GM23338 (cell line): ENCODE measurements at places on chromosomes 3 and 15.

DNA sequence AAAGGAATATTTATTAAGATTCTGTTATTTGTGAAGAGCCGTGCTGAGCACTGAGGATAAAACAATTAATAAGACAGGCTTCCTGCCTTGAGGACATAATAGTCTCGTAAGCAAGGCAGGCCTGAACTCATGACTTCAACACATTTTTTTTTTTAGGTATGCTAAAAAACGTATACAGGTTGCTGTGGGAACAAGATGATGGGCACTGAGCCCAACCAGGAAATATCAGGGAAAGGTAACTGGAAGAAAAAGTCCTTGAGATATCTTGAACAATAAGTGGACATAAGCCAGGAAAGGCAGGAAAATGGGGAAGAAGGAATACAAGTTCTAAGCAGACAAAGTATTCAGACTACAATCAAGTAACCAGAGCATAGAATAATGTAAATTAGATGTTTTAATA lies 26.1 kb downstream of the CERS3 start:
- DNase-seq, result no peak

DNA sequence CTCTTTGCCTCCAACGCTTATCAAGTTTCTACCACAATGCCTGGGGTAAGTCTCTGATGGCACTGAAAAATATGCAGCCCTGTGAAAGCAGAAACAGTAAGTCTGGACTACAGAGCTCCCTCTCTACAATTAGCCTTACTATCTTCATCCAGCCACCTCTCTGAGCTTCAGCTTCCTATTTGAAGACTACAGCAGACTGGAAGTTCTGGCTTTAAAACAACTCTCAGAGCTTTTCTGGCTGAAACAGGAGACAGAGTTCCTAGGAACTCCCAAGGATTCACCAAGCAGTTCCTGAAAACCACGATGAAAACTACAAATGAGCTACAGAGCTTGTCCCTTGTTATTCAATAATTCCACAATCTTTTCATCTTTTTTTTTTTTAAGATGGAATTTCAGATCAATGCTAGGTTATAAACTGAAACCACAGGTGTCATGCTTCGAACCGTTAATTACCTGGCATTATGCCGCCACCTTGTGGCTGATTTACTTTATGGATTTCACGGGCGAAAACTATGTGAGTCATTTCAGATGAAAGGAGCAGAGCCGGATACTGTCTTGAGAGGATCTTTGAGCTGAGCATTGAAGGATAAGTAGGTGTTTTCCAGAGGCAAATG lies 3.9 kb downstream of the CRYGS start:
- DNase-seq, result peak; percentile 93

DNA sequence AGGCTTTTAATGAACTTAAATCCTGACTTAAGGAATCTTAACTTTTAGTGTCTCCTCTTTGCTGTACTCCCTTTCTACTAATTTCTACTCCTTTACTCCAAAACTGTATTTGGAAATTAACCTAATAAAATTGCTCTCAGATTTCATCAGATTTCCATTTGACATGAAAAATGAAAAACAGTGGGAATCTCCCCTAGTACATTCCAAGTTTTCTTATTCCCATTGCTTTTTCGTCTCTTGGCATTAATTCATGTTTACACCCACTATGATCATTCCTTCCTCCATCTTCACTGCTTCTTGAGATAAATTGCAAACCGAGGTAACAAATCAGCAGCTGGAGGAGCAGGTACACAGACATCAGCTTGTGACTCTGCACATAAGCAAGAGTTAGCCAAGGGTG lies 208.7 kb downstream of the VGLL3 start:
- DNase-seq, result no peak

DNA sequence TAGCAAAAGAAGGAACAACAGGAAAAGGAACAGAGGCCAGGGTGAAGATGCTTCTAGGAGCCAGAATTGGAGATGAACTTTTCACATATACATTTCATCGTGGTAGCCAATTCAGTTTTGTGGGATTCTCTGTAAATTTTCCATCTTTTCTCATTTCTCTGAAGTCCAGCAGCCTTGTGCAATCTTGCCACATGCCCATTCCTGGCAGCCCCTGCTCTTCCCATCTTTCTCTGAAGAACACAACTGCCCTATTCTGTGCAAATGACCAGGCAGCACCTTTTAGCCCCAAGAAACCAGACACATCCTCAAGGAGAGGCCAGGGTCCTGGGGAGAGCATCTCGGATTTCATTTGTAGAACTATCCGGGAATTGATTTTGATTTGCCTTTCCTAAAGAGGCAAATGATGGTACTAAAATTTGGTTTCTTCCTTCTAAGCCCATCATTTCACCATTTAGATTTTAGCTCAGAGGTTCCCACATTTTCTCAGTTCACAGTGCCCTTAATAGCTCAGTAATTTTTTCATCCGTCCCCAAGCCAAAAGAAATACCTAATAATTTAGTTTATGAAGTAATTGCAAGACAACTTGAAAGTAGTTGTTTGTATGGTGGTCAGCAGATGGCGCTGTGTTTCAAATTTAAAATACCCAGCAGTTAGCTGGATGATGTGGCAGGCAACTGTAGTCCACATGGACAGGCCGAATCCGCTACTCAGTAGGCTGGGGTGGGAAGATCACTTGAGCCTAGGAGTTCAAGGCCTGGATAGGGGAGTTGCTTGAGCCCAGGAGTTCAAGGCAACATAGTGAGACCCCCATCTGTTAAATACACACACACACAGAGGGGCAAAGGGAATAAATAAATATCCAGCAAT lies 61.3 kb upstream of the ACKR4 start:
- DNase-seq, result peak; percentile 83

DNA sequence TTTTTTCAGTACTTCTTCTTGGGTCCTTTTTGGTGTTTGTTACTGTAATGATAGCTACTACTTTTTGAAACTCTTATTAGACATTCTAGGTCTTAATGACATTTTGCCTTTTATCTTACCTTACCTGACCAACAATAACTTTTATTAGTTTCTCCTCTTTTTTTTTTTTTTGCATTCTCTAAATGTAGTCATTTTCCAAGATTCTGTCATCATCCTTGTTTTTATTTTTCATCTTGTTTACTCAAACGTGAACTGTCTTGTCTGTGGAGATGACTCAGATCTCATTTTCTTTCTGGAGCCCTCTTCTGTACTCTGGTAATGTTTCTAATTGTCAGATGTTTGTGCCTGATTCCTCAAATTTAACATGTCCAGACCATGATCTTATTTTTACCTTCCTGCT lies 2.9 kb downstream of the ABHD5 start:
- no peak for DNase-seq

DNA sequence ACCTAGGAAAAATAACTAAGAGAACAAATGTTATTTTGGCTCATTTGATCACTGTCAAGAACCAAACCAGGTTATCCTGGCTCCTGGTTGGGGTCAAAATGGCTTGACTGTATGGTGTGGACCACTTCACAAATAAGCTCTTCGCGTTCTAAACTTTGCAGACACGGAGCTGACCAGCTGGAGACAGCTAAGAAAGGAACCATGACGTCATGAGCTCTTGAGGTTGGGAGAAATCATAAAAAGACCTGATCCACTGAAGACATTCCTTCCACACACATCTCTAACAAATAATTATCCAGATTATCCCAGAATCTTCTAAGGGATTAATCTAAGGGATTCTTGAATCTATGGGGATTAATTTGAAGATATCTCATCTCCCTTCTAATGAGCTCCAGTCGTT lies 321.5 kb upstream of the IGF1R start:
- DNase-seq, result no peak

DNA sequence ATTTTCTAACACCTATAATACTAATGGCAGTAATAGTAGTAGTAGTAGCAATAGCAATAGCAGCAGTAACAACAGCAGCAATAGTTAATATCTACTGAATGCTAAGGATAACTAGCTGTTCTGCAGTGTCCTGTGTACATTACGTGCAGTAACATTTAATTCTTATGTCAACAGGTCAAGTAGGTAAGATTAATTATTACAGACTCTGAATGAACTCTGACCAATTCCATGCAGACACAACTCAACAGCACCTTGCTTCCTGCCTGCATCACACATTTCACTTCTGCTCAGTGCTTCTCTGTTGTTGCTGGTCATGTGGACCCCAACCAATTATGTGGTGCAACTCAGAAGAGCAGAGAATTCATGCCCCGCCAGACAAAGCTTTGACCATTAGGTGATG lies 39.9 kb upstream of the ARHGEF26 start:
- DNase-seq, result no peak

GRCh38 chr3:38165722-38166387 lies 518 bp downstream of the OXSR1 start:
- peak; percentile 58 for DNase-seq

DNA sequence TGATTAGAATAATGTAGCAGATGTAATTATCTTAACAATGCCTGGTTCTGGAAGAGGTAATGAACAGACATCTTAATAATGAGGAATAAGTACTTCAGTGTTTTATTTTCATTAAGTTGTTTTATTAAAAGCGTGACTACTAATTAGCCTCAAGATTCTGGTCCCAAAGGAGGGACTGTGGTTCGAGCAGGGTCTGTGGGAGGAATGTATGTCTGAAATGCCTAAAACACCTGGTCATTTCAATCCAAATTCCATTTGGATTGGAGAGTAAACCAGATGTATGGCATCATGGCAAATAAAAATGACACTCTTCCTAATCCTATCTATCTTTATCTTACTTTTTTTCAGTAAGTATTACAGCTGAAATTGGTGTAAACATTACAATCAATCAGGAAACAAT lies 243.2 kb downstream of the PDZRN3 start:
- DNase-seq, result no peak

DNA sequence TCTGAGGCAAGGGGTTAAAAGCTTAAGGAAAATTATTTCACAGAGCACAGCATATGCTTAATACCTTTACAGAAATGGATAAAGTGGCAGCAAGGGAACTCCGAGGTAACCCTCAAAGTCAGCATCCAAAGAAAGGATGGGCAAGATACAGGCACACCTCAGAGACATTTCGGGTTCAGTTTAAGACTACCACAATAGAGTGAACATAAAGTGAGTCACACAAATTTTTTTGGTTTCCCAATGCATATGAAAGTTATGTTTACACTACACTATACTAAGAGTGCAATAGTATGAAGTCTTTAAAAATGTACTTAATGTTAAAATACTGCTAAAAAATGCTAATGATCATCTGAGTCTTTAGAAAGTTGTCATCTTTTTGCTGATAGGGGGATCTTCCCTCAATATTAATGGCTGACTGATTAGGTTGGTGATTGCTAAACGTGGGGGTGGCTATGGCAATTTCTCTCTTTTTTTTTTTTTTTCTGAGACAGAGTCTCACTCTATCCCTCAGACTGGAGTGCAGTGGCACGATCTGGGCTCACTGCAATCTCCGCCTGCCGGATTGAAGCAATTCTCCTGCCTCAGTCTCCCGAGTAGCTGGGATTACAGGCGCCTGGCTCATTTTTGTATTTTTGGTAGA lies 10.0 kb downstream of the UBR1 start:
- no peak for DNase-seq

GRCh38 chr3:123310186-123310585 lies 108.4 kb downstream of the SEC22A start:
- no peak for DNase-seq

GRCh38 chr15:67009576-67010569 lies 55.5 kb upstream of the SMAD3 start:
- DNase-seq, result no peak

DNA sequence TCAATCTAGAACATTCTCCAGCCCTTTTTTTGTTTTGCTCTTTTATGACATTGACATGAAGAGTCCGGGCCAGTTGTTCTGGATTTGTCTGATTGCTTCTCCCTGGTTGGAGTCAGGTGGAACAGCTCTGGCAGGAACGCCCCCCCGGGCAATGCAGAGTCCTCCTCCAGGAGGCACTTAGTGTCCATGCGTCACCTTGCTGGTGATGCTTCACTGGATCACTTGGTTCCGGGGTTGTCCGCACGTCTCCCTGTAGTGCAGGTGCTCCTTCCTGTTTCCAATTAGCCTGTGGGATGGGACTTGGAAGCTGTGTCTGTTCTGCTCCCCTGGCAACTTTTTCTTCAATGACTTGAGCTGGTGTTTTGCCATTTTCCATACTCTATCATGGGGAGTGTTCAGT lies 9.8 kb downstream of the CSK start:
- no peak for DNase-seq

GRCh38 chr3:181709537-181710279 lies 2.0 kb upstream of the SOX2 start:
- peak; percentile 89 for DNase-seq

- DNase-seq, result peak; percentile 82
These were observed 125.8 kb upstream of the GALNT15 start for GRCh38 chr3:16048435-16049318.

DNA sequence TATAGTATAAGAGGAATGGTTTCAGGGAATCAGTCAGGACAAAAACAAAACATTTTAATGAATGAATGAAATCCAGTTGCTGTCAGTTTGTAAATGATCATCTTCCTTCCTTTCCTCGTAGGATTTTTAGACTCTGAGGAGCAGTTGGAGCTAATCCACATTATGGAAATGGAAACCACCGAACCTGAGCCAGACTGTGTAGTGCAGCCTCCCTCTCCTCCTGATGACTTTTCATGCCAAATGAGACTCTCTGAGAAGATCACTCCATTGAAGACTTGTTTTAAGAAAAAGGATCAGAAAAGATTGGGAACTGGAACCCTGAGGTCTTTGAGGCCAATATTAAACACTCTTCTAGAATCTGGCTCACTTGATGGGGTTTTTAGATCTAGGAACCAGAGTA lies 3.1 kb downstream of the TIPARP start:
- no peak for DNase-seq

- DNase-seq, result peak; percentile 93
These were observed 177.5 kb upstream of the CGNL1 start for GRCh38 chr15:57198654-57199291.
